ENCODE measurements at places on chromosomes 6 and 20. TPM values are rescaled to one million over a fixed set of nuclear protein-coding genes. Genes with fewer than 3 reads are reported as not detected.

DNA sequence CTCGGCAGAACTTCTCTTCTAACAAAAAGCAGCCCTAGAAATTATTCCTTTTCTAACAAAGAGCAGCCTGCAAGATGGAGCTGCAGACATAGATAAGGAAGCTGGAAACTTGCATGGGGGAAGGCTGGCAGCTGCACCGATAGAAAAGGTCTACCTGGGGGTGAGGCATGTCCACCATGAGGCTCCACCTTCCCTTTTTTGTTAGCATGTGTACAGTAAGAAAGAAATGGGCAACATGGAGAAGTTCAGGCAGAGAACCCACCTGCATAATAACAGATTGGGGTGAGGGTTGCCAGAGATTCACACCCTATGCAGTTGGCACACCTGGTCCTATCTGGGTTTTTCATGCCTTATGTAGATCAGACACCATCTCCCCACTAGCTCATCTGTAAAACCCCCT lies 25.4 kb downstream of the ZNF311 start:
- DNase-seq = no peak

- no peak for DNase-seq
Observed at GRCh38 chr6:32655203-32655710, 11.2 kb downstream of the HLA-DQB1 start.

- no peak for DNase-seq
Observed at GRCh38 chr6:24430086-24430485, 27.4 kb downstream of the MRS2 start.

Gene PFDN6
- polyA plus RNA-seq = 106 TPM

Gene IL17F
- not detected for polyA plus RNA-seq

Gene HLA-DQA1
- polyA plus RNA-seq = 0.70 TPM
